IMR-90 (cell line): ENCODE measurements at places on chromosomes 6 and 20. TPM values are rescaled to one million over a fixed set of nuclear protein-coding genes. Genes with fewer than 3 reads are reported as not detected.

DNA sequence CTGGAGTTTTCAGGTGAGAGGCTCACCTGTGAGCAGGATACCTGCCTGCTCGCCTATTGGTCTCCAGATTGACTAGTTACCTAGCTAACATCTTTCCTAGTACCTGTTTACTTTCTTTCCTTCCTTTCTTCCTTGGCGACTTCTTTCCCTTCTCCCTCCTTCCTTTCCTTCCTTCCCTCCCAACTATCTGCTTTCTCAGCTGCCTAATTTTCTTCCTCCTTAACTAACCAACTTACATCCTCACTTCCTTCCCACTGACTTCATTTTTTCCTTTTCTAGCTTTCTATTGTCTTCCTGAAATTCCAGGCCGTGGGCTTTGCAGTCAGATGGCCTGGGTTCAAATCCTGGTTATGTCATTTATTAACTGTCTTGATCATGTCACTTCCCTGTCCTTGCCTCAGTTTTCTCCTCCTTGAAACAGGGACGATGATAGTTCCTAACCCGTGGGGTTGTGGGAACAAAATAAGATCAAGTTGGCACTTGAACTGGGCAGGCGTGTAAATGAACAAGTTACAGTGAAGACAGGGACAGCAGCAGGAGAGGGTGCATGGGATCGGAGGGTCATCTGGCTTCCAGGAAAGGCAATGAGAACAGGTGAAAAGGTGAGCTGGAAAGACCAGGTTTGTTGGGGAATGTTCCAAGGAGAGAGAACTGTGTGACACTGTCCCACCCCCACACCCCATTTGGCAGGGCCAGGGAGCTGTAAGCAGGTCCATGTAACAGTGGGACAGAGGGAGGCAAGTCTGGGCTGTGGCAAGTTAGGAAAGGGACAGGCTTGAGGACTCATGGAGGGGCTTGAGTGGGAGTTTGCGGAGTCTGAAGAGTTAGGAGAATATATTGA is 540 bp downstream of the SGK2 start:
- no peaks in the 10 kb centered on the region for H3K36me3 ChIP-seq
- DNase-seq, result no peak
- no peaks in the 10 kb centered on the region; the same call in 1 of the 2 replicates for H3K27me3 ChIP-seq
- no peak overlapping the region for H3K27ac ChIP-seq
- H3K4me3 ChIP-seq, result no peak overlapping the region

GRCh38 chr20:38430679-38431325 is 4.3 kb downstream of the SNHG17 start:
- H3K36me3 ChIP-seq, result peaks cover 70% of the 10 kb centered on the region
- H3K27me3 ChIP-seq, result no peaks in the 10 kb centered on the region

GRCh38 chr6:33695451-33695887 is 16.0 kb downstream of the UQCC2 start:
- no peak overlapping the region for H3K4me3 ChIP-seq
- no peak for DNase-seq
- peaks cover 20% of the 10 kb centered on the region for H3K4me1 ChIP-seq
- H3K27ac ChIP-seq, result no peak overlapping the region
- no peaks in the 10 kb centered on the region for H3K27me3 ChIP-seq
- H3K36me3 ChIP-seq, result peaks cover 18% of the 10 kb centered on the region

DNA sequence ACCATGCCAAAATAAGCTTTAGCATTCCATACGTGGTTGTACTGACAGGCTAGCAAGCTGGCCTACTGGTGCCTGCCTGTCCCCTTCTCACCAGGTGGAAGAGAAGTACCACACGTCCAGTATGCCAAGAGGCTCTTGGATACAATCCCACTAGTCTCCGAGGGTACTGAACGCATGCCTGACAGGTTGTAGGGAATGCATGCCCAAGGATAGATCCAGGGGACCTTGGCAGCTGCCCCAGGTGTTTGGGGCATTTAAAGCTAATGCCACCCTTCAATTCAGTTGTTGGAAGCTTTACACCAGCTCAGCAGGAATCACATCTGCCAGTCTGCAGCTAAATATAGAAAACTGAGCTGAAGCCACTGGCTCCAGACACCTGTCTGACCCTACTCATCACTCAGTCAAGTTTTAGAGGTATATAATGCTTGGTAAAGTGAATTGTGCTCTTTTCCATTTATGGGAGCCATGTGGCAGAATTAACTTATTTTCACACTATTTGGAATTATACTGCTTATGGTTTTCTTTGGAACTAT is 4.9 kb downstream of the TUBB2B start:
- H3K4me3 ChIP-seq, result no peak overlapping the region
- DNase-seq, result no peak
- no peak overlapping the region for H3K27ac ChIP-seq
- no peaks in the 10 kb centered on the region for H3K36me3 ChIP-seq
- H3K27me3 ChIP-seq, result peaks cover 46% of the 10 kb centered on the region

- H3K27ac ChIP-seq, result no peak overlapping the region
- H3K4me3 ChIP-seq, result no peak overlapping the region
- no peaks in the 10 kb centered on the region for H3K27me3 ChIP-seq
- no peaks in the 10 kb centered on the region for H3K36me3 ChIP-seq
- no peaks in the 10 kb centered on the region for H3K4me1 ChIP-seq
Observed at GRCh38 chr20:56229812-56230211, 18.7 kb upstream of the MC3R start.

ANKRD66 gene
- not detected in 2 replicates for total RNA-seq

GRCh38 chr20:13831476-13831875 is 46.6 kb downstream of the NDUFAF5 start:
- no peak overlapping the region for H3K27ac ChIP-seq
- no peaks in the 10 kb centered on the region for H3K4me1 ChIP-seq
- H3K36me3 ChIP-seq, result no peaks in the 10 kb centered on the region
- DNase-seq, result no peak
- peaks cover 4% of the 10 kb centered on the region; the same call in 1 of the 2 replicates for H3K27me3 ChIP-seq
- no peak overlapping the region for H3K4me3 ChIP-seq

RRBP1 gene
- total RNA-seq, result 90.2 and 99.7 TPM in 2 replicates

CGAS gene
- 1.6 and 4.2 TPM in 2 replicates for total RNA-seq

DNA sequence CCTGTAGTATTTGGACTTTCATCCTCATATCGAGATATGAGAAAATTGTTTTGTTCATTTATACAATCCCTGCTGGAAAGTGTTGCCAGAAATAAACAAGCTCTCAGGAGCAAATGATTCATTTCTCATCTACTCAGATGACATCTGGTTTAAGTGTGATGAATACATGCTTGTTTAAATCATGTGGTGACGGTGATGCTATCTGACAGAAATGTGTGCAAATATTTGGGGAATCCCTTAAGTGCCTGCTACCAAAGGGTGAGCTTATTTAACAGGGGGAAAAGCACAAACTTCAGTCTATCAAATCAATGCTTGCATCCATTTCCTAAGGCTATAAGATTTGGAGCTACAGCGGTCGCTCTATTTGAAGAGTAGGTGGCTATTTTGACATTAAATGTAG is 368.3 kb upstream of the SASH1 start:
- H3K27ac ChIP-seq, result no peak overlapping the region
- H3K36me3 ChIP-seq, result no peaks in the 10 kb centered on the region
- DNase-seq, result peak; percentile 32
- no peaks in the 10 kb centered on the region for H3K4me1 ChIP-seq
- H3K4me3 ChIP-seq, result no peak overlapping the region
- H3K27me3 ChIP-seq, result peaks cover 3% of the 10 kb centered on the region

FILIP1 gene
- total RNA-seq, result under 0.01 TPM in 2 replicates

- H3K36me3 ChIP-seq, result no peaks in the 10 kb centered on the region
- H3K4me3 ChIP-seq, result no peak overlapping the region
- H3K27ac ChIP-seq, result peak overlapping the region; percentile 38; the same call in 1 of the 2 replicates
- peak; percentile 20 for DNase-seq
Observed at GRCh38 chr6:24908650-24909035, 27.1 kb downstream of the RIPOR2 start.

DNA sequence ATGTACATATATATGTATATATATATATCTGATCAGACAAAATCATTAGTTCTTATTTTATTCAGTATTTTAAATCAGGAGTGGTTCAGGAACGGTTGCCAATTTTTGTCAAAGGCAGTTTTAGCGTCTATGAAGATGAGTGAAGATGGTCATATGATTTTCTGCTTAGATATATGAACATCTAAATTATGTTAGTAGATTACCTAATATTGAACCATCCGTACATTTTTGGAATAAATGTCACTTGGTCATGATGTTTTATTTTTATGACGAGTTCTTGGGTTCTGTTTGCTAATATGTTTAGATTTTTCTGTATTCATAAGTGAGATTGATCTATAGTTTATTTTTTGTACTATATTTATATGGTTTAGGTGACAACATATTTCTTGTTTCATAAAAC is 3.3 kb downstream of the TMEM244 start:
- H3K27ac ChIP-seq, result no peak overlapping the region
- DNase-seq, result no peak
- H3K4me3 ChIP-seq, result no peak overlapping the region
- no peaks in the 10 kb centered on the region for H3K36me3 ChIP-seq

SLC17A2 gene
- not detected in 2 replicates for total RNA-seq

FAM83C gene
- total RNA-seq, result not detected in 2 replicates

PPP1R16B gene
- not detected in 2 replicates for total RNA-seq

OLIG3 gene
- total RNA-seq, result not detected in 2 replicates

CLPSL1 gene
- total RNA-seq, result not detected in 2 replicates

RNASET2 gene
- total RNA-seq, result 13.6 and 14.2 TPM in 2 replicates

SEMG1 gene
- not detected in 2 replicates for total RNA-seq

DNA sequence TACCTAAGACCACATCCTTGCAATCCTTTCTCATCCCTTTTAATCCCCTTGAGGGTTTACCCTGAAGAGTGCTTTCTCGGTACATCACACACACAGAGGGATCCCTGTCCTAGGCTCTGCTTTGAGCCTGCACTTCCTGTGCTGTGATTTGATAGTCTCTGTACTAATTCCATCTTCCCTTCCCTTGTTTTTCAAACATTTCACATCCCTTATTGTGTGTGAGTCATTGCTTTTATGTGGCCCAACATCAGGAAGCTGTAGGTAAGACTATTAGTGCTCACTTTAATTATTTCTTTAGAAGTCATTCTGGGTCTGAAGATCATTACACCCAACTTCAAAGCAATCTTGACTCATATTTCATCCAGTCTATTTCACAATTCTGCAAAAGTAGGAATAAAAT is 57.2 kb upstream of the ANKEF1 start:
- H3K36me3 ChIP-seq, result no peaks in the 10 kb centered on the region
- H3K27ac ChIP-seq, result no peak overlapping the region
- H3K27me3 ChIP-seq, result peaks cover 3% of the 10 kb centered on the region; the same call in 1 of the 2 replicates
- H3K4me3 ChIP-seq, result no peak overlapping the region

FOXQ1 gene
- not detected in 2 replicates for total RNA-seq

DNA sequence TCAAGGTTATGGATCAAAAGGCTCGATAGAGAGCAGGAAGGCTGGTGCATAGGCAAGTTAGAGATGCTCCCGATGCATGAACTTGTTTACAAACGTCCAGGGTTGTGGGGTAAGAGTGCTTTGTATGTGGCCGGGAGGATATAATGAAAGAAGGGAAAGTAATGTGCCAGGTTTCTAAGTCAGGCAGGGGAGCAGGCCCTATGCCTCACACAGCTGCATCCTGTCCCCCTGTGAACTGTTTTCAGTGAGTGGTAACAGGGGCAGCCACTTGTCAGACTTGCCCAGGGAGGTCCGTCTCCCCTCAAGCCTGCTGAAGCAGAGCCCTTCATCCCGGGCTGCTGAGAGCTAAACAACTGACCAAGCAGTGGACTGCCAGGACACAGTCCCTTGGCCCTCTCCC is 19.4 kb downstream of the KCNK5 start:
- H3K27ac ChIP-seq, result no peak overlapping the region
- H3K36me3 ChIP-seq, result no peaks in the 10 kb centered on the region
- no peak overlapping the region for H3K4me3 ChIP-seq

- H3K27ac ChIP-seq, result no peak overlapping the region
- no peaks in the 10 kb centered on the region for H3K27me3 ChIP-seq
- H3K36me3 ChIP-seq, result no peaks in the 10 kb centered on the region
- DNase-seq, result no peak
Observed at GRCh38 chr6:147563472-147563871, 55.0 kb downstream of the SAMD5 start.
